ENCODE measurements at places on chromosomes 4 and X.

DNA sequence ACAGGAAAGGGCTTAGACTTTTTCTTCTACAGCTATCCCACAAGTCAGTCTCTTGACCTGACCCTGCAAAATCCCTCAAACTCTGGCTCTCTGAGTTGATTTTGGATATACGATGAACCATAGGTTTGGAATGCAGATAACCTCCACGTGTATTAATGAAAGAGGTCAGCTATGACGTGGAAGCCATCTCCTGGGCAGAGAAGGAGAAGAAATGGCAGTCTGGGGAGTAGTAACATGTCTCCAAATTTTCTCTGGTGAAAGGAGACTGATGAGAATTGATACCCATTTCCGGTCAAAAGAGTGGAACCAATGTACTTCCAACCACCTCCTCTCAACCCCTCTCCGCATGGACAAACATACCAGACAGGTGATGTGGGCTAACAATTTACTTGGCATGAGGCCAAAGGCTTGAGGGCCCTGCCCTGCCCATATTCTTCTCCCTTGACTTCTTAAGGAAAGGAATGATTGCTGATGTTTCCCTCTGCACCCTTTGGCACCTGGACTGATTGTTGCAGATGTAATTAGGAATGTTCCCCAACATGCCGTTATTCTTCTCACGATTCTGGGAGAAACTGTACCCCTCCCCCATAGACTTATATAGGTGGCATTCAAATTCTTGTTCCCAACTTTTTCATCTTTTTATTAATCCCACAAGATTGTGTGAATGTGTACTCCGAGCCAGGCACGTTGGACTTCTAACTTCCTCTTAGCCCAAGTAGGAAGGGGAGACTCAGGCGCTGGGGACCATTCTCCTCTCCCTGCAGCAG lies 580 bp upstream of the PLS3 start:
- H3K36me3 ChIP-seq: no peaks in the 10 kb centered on the region
- no peak for DNase-seq
- no peak overlapping the region for H3K4me3 ChIP-seq
- H3K4me1 ChIP-seq: peaks cover 5% of the 10 kb centered on the region
- peaks cover 28% of the 10 kb centered on the region for H3K27me3 ChIP-seq

GRCh38 chr4:1592709-1593417 lies 91.2 kb downstream of the FAM53A start:
- no peaks in the 10 kb centered on the region for H3K27me3 ChIP-seq
- H3K4me1 ChIP-seq: no peaks in the 10 kb centered on the region
- DNase-seq: no peak
- no peaks in the 10 kb centered on the region for H3K36me3 ChIP-seq
- no peak overlapping the region for H3K27ac ChIP-seq

- no peak overlapping the region for H3K4me3 ChIP-seq
- H3K27ac ChIP-seq: no peak overlapping the region
- no peak for DNase-seq
- H3K4me1 ChIP-seq: no peaks in the 10 kb centered on the region
Measured at GRCh38 chr4:106803083-106803482, 233.0 kb downstream of the DKK2 start.

DNA sequence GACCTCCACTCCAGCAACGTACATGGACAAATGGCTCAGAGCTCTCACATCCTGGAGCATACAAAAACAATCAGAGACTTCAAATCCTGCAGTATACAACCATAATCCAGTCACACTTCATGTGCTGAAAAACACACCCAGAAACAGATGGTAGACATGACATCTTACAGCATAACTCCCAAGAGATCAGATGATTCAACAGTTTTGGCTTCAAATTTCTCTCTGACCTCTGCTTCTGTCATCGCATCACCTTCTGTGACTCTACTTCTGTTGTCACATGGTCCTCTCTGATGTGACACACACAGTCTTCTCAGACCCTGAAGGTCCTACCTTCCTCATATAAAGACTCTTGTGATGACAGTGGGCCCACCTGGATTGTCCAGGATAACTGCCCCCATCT lies 18.5 kb downstream of the SUV39H1 start:
- no peaks in the 10 kb centered on the region for H3K36me3 ChIP-seq
- no peaks in the 10 kb centered on the region for H3K27me3 ChIP-seq
- DNase-seq: no peak

DNA sequence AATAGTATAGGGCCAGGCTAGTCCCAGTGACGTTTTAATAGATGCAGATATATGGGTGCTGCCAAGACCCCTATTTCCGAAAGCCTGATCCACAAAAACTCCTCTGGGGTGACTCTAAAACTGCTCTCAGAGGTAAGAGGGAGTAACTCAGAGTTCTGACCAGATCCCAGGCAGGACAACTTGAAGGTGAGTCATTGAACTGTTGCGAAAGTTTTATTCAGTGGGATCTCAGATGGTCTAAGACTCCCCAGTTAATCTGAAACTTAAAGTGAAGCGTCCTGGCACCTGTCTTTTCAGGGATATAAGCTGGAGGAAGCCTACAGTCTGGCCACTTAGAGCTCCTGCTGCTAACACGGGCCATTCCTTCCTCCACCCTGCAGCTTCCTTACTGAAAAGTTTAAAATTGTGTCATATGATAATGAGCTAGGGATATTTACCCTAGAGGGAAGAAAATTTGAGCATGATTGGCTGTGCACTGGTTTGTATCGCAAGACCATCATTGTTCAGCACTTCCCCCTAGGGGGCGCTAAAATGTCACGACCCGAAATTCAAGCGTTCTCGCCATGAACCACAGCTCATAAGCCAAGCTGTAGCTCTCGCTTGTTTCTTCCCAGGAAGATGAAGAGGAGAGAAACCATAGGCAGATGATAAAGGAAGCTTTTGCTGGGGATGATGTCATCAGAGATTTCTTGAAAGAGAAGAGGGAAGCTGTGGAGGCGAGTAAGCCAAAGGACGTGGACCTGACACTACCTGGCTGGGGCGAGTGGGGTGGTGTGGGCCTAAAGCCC lies 19.5 kb downstream of the UTP14A start:
- peaks cover 39% of the 10 kb centered on the region for H3K36me3 ChIP-seq
- H3K27me3 ChIP-seq: no peaks in the 10 kb centered on the region
- DNase-seq: peak; percentile 62
- H3K27ac ChIP-seq: no peak overlapping the region
- peaks cover 4% of the 10 kb centered on the region for H3K4me1 ChIP-seq

- H3K27me3 ChIP-seq: no peaks in the 10 kb centered on the region
- no peak for DNase-seq
- no peak overlapping the region for H3K4me3 ChIP-seq
- no peak overlapping the region for H3K27ac ChIP-seq
- peaks cover 27% of the 10 kb centered on the region for H3K4me1 ChIP-seq
Measured at GRCh38 chrX:155998116-155998515, 620 bp downstream of the IL9R start.

- no peaks in the 10 kb centered on the region for H3K36me3 ChIP-seq
- H3K4me1 ChIP-seq: no peaks in the 10 kb centered on the region
- no peak for DNase-seq
- H3K4me3 ChIP-seq: no peak overlapping the region
- no peaks in the 10 kb centered on the region for H3K27me3 ChIP-seq
Measured at GRCh38 chr4:3411676-3412075, 30.1 kb upstream of the HGFAC start.

DNA sequence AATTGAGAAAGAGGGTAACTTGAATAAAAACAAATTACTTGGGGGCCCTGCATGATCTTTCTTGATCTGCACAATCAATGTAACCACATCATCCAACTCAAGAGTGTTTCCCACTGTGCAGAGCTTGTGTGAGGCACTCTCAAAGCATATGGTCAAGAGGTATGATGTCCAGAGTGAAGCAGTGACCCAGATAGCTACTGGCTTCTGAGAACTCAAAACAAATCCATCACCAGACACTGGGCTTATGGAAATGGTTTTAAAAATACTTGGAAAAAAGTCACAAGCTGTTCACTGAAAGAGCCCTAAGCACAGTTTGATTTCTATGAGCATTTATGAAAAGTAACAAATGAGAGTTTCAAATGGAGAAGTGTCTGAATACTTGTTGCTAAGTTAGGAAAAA lies 361.0 kb downstream of the GRXCR1 start:
- no peaks in the 10 kb centered on the region for H3K27me3 ChIP-seq
- no peaks in the 10 kb centered on the region for H3K4me1 ChIP-seq
- H3K36me3 ChIP-seq: no peaks in the 10 kb centered on the region

DNA sequence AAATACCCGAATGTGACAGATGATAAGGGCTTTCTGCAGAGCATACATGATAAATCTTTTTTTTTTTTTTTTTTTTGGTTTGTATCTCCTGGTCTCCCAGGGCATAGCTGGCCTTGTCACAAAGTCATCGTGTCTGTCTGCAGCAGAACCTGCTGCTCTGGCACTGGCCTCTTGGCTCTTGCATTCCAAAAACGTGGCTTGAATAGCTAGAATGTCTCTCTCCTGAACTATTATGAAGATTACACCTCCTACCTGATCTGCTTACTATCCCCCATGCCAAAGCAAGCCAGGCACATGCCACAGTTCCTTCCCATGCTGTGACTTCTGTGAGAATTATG lies 50.4 kb upstream of the SCRG1 start:
- no peaks in the 10 kb centered on the region for H3K4me1 ChIP-seq
- H3K27me3 ChIP-seq: no peaks in the 10 kb centered on the region
- no peak overlapping the region for H3K27ac ChIP-seq
- H3K4me3 ChIP-seq: no peak overlapping the region
- no peak for DNase-seq

DNA sequence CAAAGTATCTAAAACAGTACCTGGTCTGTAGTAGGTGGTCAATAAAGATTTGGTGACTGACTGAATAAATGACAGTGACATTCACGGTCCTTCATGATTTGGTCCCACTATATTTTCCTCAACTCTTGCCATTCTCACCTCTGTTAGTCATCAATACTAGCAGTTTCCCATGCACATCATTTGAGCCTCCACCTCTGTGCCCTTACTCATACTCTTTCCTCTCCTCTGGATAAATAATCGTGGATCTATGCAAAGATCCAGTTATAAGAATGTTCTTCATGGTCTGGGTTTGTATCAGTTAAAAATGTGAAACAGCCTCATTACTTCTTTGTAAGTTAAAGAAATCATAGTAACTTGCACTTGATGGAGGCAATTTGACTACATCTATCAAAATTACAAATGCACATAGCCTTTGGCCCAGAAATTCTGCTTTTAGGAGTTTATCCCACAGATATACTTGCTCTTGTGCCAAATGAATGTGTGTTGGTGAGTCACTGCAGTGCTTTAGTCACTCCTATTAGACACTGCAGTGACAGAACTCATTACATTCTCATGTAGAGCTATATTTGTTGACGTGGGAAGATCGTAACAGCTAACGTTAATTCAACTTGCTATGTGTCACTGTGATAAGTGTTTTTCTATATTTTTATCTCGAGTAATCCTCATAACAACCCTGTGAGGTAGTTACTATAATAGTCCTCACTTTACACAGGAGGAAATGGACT lies 121.9 kb upstream of the SMIM10 start:
- no peak overlapping the region for H3K4me3 ChIP-seq
- no peak for DNase-seq
- H3K4me1 ChIP-seq: no peaks in the 10 kb centered on the region
- no peak overlapping the region for H3K27ac ChIP-seq

DNA sequence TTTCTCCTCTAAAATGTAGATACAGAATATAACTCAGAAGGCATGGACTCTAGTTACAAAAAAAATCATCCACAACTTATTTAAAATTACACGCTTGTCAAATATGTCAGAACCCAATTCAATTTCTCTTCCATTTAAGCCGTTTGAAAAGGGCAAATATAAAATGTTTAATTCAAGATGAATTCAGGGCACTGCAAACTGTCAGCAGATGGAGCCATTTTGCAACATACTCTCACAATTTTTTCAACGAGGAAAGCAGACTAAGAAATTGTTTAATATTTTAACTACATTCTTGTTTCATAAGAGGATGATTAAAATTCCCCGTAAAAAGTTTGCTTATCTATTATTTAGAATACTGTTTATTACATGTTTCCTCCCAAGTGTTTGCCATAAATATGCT lies 321.3 kb upstream of the CPXCR1 start:
- H3K36me3 ChIP-seq: no peaks in the 10 kb centered on the region
- no peak overlapping the region for H3K4me3 ChIP-seq
- no peak for DNase-seq
- no peak overlapping the region for H3K27ac ChIP-seq

DNA sequence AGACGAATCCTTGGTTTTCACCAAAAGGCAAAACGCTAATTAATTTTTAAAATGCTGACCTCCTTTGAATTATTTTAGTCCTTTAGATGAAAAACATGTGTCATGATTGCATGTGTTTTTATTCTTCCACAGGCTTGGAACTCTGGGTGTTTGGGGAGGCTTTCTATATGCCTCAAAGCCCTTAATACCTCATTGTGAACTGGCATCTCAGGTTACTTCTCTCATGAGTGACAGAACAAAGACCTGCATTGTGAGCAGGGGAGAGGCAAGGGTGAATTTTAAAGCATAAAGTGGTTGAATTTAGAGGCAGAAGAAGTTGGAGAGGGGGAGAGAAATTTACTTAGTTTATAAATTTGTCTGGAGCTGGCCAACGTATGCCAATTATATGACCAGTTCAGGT lies 119.5 kb downstream of the ARSF start:
- no peak for DNase-seq
- H3K36me3 ChIP-seq: no peaks in the 10 kb centered on the region
- H3K4me3 ChIP-seq: no peak overlapping the region

DNA sequence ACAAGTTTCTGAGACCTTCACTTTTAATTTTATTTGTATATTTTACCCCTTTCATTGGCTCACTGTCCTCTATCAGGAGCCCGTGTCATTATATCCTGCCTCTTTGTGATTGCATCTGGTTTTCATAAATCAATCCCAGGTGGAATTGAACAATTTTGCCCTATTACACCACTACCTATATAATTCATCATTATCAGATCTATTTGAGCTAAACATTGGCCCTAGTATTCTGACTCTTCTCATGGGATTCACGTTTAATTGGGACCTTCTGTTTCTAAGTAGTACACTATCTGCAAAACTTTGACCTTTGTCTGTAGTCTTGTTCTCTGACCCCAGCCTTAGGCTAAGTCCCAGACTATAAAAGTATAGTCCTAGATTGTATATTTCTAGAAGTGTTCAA lies 114.1 kb downstream of the FAT4 start:
- no peaks in the 10 kb centered on the region for H3K4me1 ChIP-seq
- no peak overlapping the region for H3K4me3 ChIP-seq
- no peak for DNase-seq
- no peaks in the 10 kb centered on the region for H3K27me3 ChIP-seq

- DNase-seq: no peak
- H3K4me3 ChIP-seq: no peak overlapping the region
- no peaks in the 10 kb centered on the region for H3K27me3 ChIP-seq
- no peak overlapping the region for H3K27ac ChIP-seq
- H3K36me3 ChIP-seq: no peaks in the 10 kb centered on the region
Measured at GRCh38 chr4:97593248-97593647, 550.0 kb downstream of the STPG2 start.

- no peak overlapping the region for H3K27ac ChIP-seq
- no peak for DNase-seq
- no peak overlapping the region for H3K4me3 ChIP-seq
- no peaks in the 10 kb centered on the region for H3K36me3 ChIP-seq
Measured at GRCh38 chr4:14906805-14907204, 95.5 kb upstream of the CPEB2 start.

- H3K36me3 ChIP-seq: no peaks in the 10 kb centered on the region
- no peak overlapping the region for H3K27ac ChIP-seq
- no peaks in the 10 kb centered on the region for H3K27me3 ChIP-seq
- DNase-seq: no peak
- no peaks in the 10 kb centered on the region for H3K4me1 ChIP-seq
Measured at GRCh38 chr4:4582653-4583052, 40.8 kb upstream of the STX18 start.

GRCh38 chrX:5595570-5595969 lies 633.1 kb downstream of the NLGN4X start:
- no peaks in the 10 kb centered on the region for H3K4me1 ChIP-seq
- DNase-seq: no peak
- H3K27me3 ChIP-seq: no peaks in the 10 kb centered on the region
- no peaks in the 10 kb centered on the region for H3K36me3 ChIP-seq
- H3K27ac ChIP-seq: no peak overlapping the region
- no peak overlapping the region for H3K4me3 ChIP-seq

Data from CD4-positive, alpha-beta T cell (primary cell).